AG09309 (cell line): ENCODE measurements at places on chromosomes 2 and 18.

DNA sequence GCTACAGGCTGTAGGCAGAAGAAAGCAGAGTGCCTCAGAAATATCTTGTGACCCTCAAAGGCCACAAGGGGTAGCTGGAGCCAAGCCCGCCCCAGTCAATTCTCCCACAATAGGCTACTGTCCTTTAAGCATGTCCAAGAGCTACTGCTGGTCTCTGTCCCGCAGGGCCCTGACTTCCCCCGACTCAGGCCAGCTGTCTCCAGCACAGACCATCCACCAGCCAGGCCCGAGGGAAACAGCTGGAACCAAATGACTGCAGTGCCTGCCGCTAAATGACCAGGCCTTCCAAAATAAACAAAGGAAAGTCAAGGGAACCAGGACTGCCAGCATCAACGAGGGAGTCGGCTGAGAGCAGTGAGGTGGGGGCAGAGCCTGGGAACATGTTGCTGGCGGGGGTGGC lies 36.7 kb downstream of the MCFD2 start:
- no peak for DNase-seq

- DNase-seq = no peak
Observed at GRCh38 chr2:54709336-54709809, 14.1 kb upstream of the EML6 start.

DNA sequence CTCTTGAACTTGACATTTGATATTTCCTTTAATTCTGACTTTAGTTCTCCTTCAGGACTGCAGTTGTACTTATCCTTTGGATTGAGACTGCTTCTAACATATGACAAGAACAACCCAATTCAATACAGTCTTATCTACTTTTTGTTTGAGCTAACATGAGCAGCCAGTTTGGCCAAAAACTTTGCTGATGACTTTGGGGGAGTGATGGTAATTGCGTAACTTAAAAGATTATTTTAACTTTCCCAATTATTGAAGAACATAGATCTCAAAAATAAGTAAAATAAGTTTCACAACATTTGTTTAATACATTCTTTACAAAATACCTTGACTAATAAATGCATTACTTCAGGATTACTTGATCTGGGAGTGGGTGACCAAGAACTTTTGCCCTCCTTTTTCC lies 1311.1 kb upstream of the NRXN1 start:
- no peak for DNase-seq

DNA sequence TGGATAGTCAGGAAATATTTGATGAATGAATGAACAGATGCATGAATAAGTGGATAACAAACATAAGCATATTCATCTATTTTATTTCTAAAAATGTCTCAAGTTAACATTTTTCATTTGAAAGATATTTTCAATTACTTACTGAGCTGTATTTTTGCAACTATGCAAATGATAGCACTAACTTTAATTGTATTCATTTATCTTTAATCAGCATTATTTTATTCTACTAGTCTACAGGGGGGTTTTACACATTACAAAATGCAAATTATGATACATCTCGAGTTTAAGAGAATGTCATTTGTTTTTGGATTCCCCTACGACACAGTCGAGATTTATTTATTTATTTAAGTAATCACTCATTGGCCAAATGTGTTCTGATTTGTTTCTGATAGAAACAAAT lies 530.6 kb downstream of the ERBB4 start:
- no peak for DNase-seq

GRCh38 chr2:118752762-118753429 lies 94.6 kb downstream of the EN1 start:
- DNase-seq = no peak

- DNase-seq = no peak
Observed at GRCh38 chr2:140916410-140916809, 1214.4 kb downstream of the LRP1B start.

- DNase-seq = no peak
Observed at GRCh38 chr2:28780496-28780895, 28.9 kb downstream of the PPP1CB start.

- DNase-seq = no peak
Observed at GRCh38 chr2:635687-636621, 41.3 kb downstream of the TMEM18 start.

DNA sequence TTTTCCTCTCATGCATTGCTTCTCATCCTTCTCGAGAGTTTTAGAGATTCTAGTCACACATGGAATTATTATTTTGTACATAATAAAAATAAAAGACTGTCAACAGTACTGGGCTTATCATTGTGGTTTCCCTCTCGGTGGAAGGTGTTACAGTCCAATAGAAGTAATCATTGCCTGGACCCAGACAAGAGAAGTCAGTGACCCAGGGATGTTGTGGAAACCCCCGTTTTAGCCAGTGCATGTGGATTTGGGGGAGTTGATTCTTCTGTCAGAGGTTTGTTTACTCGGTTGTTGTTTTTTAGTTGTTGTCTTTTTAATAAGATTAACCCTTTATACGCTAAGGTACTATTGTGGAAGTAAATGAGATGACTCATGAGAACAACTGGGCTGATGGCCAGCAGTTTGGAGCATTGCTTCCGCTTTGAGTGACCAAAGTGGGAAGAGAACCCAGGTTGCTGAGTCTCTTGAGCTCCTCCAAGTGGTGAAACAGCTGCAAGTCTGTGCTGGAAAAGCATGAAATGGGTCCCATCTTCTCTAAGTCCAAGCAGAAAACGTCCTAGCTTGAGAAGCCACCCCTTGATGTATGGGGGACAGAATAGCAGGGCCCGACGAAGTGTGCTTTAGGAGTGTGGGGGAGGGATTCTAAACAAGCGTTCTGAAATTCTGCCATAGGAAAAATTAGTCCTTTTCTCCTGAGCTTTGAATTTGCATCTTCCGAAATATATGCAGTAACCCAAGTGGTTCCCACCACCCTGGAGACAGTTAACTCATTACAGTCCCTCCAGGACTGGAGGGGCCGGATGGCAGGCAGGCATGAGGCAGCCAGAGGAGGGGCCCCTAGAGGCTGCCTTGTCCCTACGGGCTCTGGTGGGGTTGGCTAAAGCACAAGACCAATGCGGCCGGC lies 61.8 kb upstream of the GPR45 start:
- DNase-seq = peak; percentile 56

- no peak for DNase-seq
Observed at GRCh38 chr2:140136366-140136765, 1356.2 kb upstream of the NXPH2 start.

DNA sequence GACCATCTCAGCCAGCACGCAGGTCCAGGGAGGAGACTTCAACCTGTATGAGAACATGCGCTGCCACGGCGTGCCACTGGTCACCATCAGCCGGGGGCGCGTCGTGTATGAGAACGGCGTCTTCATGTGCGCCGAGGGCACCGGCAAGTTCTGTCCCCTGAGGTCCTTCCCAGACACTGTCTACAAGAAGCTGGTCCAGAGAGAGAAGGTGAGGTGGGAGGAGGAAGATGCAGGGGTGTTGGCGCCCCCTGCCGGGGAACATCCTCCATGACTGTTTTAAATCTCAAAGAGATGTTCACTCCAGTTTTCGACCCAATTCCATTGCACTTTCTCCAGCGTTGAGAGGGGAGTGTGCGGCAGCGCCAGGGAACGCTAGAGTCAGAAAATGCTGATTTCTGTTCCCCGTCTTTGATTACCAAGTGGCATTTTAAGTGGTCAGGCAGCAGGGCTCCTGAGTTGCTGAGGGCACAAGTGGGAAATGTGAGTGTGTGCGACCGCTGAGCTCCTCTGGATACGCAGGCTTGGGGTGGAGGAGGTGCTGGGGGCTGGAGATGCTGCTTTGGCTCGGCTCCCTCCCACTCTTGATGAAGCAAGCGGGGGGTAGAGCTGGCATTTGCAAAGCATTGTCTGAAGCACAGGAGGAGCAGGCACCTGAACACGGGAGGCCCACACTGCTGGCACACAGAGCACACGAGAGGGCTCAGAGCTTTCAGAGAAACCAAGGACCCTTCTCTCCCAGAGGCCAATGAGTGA lies 27.7 kb upstream of the MAPRE3 start:
- no peak for DNase-seq

- DNase-seq = no peak
Observed at GRCh38 chr2:217465100-217465499, 537.7 kb downstream of the TNS1 start.

GRCh38 chr2:224334726-224335125 lies 67.2 kb downstream of the FAM124B start:
- DNase-seq = no peak

DNA sequence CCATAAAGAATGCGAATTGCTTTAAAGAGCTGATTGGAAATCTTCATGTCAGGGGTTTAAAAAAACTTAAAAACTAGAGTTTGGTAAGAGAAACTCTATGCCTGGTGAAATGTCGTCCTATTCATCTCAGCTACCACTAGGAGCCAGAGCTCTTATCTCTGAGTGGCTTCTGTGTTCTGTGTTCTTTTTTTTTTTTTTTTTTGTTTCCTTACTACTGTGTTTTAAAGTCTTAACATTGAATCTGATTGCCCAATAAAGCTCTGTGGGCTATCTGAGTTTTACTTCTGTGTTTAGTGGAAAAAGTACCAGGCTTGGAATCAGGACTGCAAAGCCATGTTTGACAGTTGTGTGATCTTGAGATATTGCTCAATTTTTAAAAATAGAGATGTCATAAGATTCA lies 494.8 kb downstream of the RIT2 start:
- no peak for DNase-seq
